ENCODE measurements at places on chromosomes 4 and X. TPM values are rescaled to one million over a fixed set of nuclear protein-coding genes. Genes with fewer than 3 reads are reported as not detected.
A peak's percentile ranks its signal among the peaks of the same experiment; 100 is the strongest.

The TCEAL5 gene
- 15.0 TPM for polyA plus RNA-seq

The ZDHHC15 gene
- 7.4 TPM for polyA plus RNA-seq

The SMPX gene
- 0.29 TPM for polyA plus RNA-seq

The MFAP3L gene
- 20.3 TPM for polyA plus RNA-seq

DNA sequence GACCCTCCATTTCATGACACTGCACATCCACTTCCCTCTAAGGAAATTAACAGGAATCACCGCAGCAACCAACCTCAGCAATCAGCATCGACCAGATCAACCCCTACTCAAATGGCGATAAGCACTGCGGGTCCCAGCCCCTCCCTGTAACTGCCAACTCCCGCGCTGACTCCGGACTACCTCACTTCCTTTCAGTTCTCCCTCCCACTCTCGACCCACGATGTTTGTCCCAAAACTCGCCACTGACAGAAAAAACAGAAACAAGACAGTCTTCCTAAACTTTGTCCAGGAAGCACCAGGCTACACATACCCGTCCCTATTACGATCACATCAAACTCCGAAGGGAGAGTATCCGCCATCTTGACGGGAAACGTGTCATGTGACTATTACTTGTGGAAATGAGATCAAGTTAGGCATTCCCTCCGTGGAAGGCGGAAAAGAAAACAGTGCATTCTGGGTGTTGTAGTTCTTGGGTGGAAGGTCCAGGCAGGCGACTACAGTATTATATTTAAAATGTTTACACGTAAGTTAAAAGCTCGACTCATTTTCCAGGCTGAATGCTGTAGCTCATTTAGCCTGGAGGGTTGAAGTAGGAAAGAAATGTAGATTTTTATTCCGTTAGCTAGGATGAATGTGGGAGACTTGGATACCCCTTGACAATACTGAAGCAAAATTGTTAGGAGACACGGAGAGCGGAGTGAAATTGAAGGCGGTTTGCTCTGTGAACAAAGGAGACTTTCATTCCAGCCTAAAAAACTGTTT, at the start of gene CHM:
TSS of gene CHM (minus strand) at position 385 of the 762 bp plus-strand sequence. CDS start at position 359, 26 bp downstream.
- peak; percentile 91 for DNase-seq

DNA sequence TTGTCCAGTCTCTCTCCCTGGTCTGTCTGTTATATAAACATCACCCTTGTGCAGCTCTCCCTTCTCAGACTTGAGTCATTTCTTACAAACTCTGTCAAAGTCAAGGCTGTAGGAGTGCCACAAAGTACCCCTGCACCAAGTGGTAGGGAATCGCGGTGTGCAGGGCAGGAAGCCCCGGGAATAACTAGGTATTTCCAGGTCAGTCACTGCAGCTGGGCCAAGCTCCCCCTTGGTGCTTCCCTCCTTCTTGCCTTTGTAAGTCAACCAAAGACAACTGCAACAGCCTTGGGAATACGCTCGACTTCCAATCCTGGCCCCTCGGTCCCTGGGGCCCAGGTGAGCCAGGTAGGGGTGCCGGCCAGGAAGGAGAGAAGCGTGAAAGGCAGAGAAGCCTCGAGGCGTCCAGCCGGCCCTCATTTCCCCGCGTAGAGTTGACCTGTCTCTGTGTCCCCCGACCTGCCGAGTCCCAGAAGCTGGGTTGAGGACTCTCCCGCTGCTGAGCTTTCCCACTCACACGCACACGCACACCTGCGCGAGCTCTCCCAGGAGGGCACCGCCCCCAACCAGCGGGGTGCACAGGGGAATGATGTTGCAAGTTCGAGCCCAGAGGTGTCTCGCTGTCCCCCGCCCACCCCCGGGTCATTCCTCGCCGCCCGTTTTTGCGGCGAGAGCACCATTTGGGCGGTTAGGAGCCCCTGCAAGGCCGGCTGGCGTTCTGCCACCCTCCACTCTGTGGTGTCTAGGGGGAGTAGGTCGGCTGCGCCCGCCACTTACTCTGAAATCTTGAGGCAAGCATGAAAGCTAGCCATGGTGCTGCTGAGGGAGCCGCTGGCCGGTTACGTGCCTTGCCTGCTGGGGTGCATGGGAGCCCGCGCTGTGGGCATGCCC, 22.8 kb upstream of the KIAA1210 start:
- DNase-seq: no peak

DNA sequence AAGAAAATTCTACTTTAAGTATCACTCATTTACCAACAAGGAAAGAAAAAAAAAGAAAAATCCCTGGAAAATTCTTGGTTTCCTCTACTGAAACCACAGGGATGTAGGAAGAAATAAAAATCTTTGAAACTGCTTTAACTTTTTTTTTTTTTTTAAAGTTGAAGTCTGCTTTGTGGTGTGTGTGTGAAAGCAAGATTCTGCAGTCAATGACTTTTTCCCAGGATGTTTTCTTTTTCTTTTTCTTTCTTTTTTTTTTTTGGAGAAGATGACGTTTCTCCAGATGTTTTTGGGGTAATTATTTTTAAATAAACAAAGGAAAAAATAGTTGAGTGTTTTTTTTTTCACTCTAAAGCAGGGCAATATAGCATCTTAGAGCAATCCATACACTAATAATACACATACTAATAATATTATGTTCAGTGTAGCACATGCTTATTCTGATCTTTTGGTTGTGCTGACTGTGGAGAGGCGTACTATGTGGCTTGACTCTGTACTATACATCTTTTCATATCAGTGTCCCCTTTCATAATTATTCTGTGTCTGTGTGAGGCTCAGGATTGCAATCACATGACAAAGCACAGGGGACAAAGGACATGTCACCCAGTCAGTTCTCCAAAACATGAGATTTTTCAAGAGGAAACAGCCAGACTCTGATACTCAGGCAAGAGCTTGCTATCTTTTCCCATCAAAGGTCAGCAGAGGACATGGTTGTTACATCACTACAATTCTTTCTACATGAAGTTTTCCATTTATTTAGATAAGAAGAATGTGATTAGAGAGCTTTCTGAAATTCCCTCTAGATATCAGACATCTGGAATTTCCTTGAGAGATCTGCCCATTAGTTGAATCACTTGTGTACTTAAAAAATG, 111.0 kb downstream of the PDE5A start:
- DNase-seq: no peak

- no peak for DNase-seq
Observed at GRCh38 chrX:13103914-13104274, 59.5 kb upstream of the FAM9C start.

DNA sequence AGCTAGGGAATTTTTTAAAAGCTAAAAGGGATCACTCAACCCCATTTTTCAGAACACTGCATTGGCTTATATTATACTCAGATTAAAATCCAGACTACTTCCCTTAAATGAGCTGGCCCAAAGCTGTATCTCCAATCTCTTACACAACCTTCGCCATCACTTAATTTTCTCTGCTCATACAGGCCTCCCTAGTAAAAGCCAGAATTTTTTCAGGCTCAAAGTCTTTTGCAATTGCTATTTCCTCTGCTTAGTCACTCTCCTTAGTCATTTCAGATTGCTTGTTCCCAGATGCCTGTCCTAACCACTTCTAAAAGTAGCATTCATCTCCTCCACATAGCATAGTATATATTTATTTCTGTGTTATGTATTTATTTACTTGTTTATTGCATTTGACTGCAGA, 1587.9 kb upstream of the ADGRL3 start:
- DNase-seq: no peak

DNA sequence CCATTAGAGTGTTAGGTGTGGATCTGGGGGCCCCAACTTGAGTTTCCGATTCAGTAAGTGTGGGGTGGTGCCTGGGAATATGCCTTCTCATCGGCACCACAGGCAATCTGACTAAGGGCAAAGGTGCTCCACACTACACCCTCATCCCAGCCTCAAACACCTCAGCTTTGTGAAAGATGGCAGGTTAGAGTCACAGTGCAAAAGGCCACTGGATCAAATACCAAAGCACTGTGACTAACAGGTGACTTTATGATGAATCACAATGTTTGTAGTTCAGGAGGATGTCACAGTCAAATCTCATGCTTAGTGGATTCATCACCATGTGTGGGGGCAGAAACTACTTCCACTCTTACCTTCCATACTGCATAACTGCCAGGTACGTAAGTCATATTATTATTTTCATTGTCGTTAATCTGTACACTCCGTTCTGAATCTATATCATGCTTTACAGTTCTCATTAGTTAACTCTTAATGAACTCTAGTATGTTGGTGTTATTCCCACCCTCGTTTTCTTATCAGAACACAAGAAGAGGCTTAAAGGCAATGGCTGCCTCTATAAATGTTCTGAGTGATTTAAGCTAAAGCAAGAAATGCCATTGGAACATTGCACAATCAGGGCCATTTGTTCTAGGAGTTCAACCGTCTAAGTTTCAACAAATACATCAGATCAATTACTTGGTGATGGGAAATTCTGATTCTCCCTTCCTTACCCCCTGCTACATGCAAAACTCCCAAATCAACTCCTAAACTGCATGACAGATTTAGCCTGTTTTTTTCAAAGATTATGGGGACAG, 50.2 kb downstream of the PRKG2 start:
- DNase-seq: no peak

- no peak for DNase-seq
Observed at GRCh38 chr4:184463158-184463557, 11.2 kb downstream of the IRF2 start.
